ENCODE measurements at places on chromosomes 3 and 15.

DNA sequence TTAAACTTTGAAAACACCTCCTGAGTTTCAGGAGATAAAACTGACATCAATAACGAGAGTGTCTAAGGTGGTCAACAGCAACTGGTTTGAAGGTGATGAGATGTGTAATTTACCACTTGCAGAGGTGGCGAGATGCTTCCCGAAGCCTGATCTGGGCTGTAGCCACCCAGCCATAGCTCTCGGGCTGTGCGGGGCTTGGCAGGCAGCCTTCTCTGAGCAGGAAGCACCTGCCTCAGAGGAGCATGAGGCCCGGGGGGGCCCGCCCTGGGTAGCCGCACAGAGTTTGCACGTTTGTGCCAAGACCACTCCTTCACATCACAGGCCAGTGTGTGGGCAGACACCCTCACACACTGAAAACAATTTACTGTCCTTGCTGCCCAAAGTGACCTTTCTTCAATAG is 220.3 kb downstream of the CACNA2D3 start:
- DNase-seq: no peak

DNA sequence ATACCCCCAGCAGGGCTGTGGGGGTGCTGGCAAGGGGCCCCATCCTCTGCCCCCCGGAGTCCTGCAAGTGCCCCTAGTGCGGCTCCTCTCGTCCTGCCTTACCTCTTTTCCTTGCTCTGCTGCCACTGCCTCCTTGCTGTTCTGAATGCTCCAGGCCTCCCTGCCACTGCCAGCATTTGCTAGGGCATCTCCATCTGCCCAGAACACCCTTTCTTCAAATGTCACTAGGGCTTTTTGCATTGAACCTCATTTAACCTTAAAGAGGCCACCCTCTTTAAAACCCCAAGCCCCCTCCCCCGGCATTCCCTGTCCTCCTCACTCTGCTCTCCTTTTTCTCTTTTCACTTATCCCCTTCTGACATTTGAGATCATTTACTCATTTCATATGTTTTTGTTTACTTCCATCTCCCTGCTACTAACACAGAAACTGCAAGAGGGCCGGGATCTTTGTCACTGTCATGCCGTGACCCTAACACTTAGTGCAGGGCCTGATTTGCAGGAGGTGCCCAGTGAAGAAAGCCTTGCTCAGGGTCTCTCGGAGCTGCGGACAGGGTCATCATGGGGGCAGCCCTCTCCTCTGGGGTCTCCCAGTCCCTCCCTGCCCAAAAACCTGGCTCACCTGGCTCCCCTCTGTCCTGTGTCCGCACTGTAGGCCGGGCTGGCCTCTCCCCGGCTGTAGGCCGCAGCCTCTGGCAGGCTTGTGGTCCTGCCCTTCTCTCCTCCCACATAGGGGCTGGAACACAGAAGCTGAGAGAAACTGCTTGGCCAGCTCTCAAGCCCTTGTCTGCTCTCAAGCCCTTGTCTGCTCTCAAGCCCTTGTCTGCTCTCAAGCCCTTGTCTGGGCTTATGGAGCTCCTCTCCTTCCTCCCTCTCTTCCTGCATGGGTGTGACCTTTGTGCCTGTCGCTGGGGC is at the start of gene ACOX2:
ACOX2 (minus strand) TSS at position 690 of the 911 bp plus-strand sequence. CDS start 2,084 bp downstream, outside the sequence.
- no peak for DNase-seq

GRCh38 chr3:12370758-12371157 is 81.9 kb downstream of the PPARG start:
- DNase-seq: no peak

DNA sequence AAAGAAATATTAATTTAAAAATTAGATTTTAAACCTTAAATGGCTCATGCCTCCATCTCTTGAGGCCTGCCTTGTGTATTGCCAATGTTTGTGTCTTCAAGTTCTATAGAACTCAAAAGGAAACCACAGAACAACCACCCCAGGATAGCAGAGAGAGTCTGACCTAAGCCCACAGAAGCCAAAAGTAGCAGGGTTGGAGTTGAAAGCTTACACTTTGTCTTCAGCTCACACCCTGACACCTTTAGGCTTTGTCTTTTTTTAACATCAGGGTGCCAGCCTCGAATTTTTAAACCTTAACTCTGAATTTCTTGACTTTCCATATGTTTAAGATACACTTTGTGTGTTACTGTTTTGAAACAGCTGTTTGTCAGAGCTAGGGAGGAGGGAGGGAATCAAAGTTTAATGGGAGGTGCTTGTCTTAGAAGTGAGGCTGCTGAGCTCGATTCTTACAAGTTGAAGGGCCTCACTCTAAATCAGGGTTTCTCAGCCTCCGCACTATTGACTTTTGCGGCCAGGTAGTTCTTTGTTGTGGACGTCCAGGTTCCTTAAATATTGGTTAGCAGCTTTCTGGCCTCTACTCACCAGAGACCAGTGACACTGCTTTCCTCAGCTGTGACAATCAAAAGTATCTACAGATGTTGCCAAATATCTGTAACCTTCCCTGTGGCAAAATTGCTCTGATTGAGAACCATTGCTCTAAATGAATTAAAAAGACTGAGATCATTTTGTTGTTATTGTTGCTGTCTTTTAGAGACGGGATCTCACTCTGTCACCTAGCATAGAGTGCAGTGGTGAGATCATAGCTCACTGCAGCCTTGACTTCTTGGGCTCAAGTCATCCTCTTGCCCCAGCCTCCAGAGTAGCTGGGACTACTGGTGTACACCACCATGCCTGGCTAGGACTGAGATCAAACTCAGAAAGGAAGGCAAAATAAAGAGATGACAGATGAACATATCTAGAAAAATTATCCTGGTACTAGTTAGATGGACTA is 139.2 kb upstream of the EOMES start:
- no peak for DNase-seq

GRCh38 chr3:127457546-127458145 is 132.9 kb downstream of the TPRA1 start:
- no peak for DNase-seq

- DNase-seq: no peak
Observed at GRCh38 chr15:100307241-100308212, 34.2 kb downstream of the ADAMTS17 start.

DNA sequence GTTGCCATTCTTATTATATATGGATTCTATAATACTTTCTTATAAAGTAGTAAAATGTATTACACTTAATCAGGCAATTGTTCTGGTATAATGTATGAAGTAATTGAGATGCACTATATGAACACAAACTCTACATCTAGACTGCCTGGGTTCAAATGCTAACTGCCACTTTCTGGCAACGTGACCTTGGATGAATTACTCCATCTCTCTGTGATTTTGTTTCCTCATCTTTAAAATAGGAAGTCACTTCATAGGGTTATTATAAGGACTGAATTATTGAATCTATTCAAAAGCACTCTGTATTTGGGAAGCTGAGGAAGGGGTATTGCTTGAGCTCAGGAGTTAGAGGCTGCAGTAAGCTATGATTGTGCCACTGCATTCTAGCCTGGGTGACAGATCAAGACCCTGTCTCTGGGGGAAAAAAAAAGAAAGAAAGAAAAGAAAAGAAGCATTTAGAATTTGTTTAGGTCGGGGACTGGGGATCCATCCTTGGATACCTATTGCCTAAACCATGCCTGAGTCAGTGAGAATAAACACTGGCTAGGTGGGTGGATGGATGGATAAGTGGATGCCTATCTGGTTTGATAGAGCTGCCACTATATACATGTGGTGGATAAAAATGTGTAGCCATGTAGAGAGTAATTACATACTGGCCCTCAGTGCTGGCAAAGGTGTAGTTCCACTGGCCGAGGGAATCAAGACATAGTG is 2.5 kb downstream of the TM4SF1 start:
- DNase-seq: no peak

DNA sequence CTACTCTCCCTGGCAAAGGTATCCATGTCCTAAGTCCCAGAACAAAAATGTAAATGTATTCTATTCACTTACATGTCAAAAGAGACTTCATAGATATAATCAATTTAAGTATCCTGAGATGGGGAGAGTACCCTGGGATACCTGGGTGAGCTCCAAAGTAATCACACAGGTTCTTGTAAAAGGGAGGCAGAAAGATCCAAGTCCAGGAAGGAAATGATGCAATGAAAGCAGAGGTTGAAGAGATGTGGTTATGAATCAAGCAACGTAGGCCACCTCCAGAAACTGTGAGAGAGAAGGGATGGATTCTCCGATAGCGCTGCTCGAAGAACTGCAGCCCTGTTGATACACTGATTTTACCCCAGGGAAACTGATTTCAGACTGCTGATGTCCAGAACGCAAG is 93.9 kb upstream of the VGLL3 start:
- DNase-seq: no peak

DNA sequence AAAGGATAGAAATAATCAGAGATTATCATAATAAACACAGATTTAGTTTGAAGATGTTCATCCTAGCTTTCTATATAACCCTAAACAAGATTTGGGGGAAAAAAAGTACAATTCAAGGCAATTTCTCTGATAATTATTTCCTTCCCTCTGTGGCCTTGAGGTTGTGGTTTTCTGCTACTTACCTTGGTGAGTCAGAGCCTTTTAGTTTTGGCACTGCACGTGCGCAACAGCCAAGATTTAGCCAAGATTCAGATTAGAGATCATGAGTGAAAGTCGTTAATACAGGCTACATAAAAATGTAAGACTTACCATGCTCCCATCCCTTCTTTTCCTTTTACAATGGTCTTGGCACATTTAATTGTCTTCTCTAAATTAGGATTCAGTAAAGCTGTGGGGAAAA is 6.7 kb downstream of the LYZL4 start:
- DNase-seq: no peak

DNA sequence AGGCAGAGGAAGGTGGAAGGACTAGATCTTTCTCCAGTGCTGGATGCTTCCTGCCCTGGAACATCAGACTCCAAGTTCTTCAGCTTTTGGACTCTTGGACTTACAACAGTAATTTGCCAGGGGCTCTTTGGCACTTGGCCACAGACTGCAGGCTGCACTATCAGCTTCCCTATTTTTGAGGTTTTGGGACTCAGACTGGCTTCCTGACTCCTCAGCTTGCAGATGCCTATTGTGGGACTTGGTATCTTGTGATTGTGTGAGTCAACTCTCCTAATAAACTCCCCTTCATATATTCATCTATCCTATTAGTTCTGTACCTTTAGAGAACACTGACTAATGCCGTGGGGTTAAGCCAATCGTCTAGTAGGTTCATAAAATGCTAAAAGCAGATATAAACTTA is 8.8 kb upstream of the B3GNT5 start:
- DNase-seq: no peak

DNA sequence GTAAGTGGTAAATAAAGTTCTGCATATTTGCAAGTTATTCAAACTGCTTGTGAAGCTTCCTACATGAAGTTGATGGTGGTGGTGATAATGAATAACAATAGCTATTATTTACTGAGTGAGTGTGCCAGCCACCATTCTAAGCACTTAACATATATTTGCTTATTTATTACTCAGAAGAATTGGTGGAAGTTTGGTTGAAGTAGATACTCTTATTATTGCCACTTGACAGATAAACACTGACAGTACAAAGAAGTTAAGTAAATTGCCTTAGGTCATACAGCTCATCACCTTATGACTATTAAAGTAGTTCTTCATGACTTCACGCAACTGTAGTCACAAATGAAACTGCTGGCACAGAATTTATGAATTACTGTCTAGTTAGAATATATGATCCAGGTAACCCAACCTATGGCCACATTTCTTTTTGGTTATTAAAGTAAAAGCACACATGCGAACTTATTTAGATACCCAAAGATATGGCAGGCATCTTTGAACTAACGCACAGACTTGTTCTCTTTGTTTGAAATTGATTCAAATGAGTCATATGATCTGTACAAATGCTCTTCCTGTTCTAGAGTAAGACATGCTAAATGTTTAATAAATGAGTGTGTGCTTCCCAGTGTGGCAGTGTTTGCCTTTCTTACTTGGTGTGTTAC is 99.8 kb upstream of the NR2F2 start:
- no peak for DNase-seq

GRCh38 chr3:181796641-181797040 is 84.9 kb downstream of the SOX2 start:
- no peak for DNase-seq

GRCh38 chr3:142086581-142087090 is 62.7 kb downstream of the TFDP2 start:
- DNase-seq: no peak

GRCh38 chr3:195208631-195209030 is 62.3 kb downstream of the XXYLT1 start:
- no peak for DNase-seq

GRCh38 chr3:138114431-138114918 is 933 bp downstream of the DZIP1L start:
- DNase-seq: no peak

GRCh38 chr15:100777821-100778220 is 101.8 kb upstream of the ALDH1A3 start:
- no peak for DNase-seq

- no peak for DNase-seq
Observed at GRCh38 chr3:128702391-128702790, 23.6 kb upstream of the RAB7A start.

DNA sequence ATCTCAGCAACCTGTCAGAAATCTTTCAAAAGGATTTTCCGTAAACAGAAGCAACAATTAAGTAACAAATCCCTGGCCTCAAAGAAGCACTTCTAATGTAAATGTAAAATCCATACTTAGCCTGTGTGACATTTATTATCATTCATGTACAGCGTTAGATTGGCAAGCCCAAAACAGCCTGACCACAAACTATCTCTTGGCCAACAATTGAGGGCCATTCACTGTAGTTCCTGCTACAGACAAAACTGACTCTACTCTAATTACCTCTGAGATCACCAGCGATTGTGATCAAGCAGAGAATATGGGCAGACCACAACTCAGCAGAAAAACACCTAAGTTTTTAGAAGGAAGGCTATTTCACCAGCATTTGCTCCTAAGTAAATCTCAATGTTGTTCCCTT is 9.2 kb downstream of the SHQ1 start:
- DNase-seq: no peak

GRCh38 chr15:76829939-76830338 is 75.2 kb downstream of the SCAPER start:
- DNase-seq: no peak

DNA sequence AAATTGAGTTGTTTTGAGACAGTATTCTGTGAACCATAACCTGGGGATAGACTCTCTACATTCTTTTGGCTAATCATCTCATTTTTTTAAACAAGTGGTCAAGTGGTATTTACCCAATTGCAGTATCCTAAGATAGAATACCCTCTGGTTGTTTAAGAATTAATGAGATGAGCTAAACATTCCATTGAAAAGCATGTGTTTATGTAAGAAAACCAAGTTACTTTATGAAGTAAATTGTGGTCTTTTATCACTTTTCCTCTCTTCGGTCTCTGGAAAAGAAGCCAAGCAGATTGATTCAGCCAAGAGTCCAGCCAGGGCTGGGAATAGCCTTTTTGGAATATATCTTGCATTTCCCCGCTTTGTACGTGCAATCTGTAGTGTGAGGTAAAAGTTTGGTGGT is 185.7 kb upstream of the TOPAZ1 start:
- DNase-seq: no peak

DNA sequence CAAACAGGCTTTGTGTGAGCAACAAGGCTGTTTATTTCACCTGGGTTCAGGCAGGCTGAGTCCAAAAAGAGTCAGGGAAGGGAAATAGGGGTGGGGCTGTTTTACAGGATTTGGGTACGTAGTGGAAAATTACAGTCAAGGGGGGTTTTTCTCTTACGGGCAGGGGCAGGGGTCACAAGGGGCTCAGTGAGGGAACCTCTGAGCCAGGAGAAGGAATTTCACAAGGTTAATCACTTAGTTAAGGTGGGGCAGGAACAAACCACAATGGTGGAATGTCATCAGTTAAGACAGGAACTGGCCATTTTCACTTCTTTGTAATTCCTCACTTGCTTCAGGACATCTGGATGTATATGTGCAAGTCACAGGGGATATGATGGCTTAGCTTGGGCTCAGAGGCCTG is 1592.8 kb upstream of the GBE1 start:
- DNase-seq: no peak

Data from stimulated activated CD4-positive, alpha-beta T cell treated with anti-CD3 and anti-CD28 coated beads, Interleukin-12 subunit alpha, Interleukin-12 subunit beta, amount 100 ng/mL, for 4 hours (primary cell).